Daoy (cell line): ENCODE measurements at places on chromosomes 6 and 20. TPM values are rescaled to one million over a fixed set of nuclear protein-coding genes. Genes with fewer than 3 reads are reported as not detected.

HLA-DMB gene
- 0.23 and 3.2 TPM in 2 replicates for total RNA-seq

- DNase-seq = no peak
Observed at GRCh38 chr20:39311851-39312506, 349.8 kb downstream of the DHX35 start.

GRCh38 chr20:61320691-61321425 lies 68.8 kb downstream of the CDH4 start:
- no peak for DNase-seq

GRCh38 chr6:20572940-20573339 lies 38.7 kb downstream of the CDKAL1 start:
- DNase-seq = no peak

TCF19 gene
- total RNA-seq = 47.5 and 48.2 TPM in 2 replicates

GRCh38 chr20:2872459-2873009 lies 747 bp upstream of the PTPRA start:
- DNase-seq = peak; percentile 52

DNA sequence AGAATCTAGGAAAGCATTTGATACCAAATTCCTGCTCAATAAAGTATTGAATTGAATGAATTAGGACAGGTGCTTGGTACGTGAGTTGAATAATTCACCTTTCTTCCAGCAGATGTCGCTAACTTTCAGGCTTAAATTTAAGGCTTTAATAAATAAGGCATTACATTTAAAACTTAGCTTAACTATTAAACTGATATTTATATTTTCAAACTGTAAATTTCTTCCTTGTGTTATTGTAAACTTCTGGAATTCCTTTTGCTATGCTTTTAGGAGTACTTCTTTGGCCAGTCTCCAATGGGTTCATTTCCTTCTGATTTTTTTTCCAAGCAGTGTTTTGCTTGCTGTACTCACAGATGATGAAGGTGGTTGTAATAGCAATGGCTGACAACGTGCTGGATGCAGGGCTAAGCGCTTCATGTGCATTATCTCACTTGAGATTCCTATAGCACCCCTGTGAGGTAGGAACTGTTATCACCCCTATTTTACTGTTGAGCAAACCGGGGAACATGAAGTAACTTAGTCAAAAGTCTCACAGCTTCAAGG lies 71.3 kb upstream of the SLC2A12 start:
- peak; percentile 23 for DNase-seq

LIN28B gene
- total RNA-seq = 6.5 and 7.3 TPM in 2 replicates

EYS gene
- total RNA-seq = not detected in 2 replicates

GRCh38 chr6:112332274-112332673 lies 14.9 kb upstream of the RFPL4B start:
- DNase-seq = peak; percentile 59

DNA sequence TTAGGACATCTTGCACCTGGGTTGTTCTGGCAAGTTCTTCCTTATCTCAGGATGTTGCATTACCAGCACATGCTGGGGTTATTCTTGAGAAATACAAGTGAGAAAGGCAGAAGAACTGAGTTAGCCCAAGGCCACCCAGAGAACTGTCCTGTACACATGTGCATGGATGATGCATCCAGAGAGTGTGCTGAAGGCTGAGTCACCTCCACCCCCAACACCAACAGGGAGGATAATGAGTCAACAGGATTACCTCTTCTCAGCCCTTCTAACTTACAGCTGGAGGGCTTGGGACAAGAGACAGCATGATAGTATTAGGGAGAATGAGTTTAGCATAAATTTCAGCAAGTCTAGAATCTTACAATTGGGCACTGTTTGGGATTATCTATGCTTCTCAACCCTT lies 8.5 kb downstream of the SCGN start:
- DNase-seq = peak; percentile 91

DNA sequence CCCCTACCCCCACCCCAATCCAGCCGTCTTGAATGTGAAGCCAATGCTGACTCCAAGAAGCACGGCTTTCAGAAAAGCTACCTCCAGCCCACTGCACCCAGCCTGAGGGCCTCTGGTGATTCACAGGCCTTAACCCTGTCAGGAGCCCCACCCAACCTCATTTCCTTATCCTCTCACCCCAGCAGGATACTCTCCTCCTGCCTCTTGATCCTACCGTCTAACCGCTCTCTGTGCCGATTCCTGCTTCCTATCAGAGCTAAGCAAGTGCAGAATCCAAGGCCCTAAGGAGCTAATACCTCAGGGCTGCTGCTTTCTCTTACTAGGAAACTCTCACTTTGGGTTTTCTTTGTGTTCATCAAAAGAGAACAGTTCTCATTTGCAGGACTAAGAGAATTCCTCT lies 47.2 kb downstream of the TRERF1 start:
- DNase-seq = peak; percentile 93

DNA sequence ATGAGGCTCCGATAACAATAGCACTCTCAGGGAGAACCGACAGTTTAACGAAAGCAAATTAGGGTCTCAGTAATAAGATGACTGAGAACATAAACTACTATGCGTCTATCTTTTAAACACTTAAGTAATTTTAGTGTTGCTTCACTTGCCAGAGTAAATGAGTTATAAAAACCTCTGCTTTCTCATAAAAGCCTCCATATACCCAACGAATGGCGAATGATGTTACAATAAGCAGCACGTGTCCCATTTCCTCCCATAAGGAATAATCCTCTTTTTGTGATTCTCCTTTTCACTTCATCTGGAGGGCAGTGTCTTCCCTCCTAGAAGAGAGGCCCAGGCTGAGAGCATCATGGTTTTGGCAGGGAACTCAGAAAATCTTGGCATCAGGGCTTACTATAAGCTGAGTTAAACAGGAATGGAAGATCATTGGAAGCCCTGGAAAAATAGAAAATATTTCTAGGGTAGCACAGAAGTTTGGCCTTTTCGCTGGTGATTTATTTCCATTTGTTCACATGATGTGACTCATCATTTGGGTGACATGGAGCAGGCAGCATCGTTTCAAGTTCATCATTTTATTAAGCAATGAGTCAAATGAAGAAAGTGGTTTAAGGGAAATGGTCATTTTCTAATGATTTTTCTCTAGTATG lies 255.4 kb downstream of the ATXN1 start:
- DNase-seq = no peak

LPIN3 gene
- 0.06 TPM in 1 of 2 replicates, not detected in the other for total RNA-seq

OXT gene
- total RNA-seq = not detected in 2 replicates

DNA sequence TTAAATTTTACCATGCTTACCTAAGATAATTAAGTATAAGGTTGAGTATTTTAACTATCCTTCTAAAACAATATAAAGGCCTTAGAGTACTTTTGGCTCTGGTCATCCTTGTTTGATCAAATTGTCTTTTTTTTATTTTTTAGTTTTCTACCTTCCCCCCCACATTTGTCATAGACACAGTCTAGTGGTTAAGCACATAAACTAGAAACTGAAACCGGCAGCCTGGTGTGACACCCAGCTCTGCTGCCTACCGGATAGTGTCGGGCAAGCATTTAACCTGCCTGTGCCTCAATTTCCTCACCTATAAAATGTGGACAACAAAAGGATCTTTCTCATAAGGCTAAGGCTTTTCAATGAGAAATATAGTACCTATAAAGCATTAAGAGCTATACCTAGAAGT lies 21.6 kb upstream of the TULP4 start:
- DNase-seq = no peak

GRCh38 chr6:34317172-34317477 lies 68.3 kb upstream of the SMIM29 start:
- no peak for DNase-seq

TREML1 gene
- total RNA-seq = not detected in 2 replicates

RBPJL gene
- total RNA-seq = not detected in 2 replicates

MLN gene
- not detected in 2 replicates for total RNA-seq
